Stimulated activated CD8-positive, alpha-beta memory T cell treated with anti-CD3 and anti-CD28 coated beads, Interleukin-12 subunit alpha, Interleukin-12 subunit beta, amount 100 ng/mL, for 4 hours (primary cell): ENCODE measurements at places on chromosomes 6 and 20.

- no peak for DNase-seq
Measured at GRCh38 chr20:62668441-62669027, 26.2 kb downstream of the SLCO4A1 start.

DNA sequence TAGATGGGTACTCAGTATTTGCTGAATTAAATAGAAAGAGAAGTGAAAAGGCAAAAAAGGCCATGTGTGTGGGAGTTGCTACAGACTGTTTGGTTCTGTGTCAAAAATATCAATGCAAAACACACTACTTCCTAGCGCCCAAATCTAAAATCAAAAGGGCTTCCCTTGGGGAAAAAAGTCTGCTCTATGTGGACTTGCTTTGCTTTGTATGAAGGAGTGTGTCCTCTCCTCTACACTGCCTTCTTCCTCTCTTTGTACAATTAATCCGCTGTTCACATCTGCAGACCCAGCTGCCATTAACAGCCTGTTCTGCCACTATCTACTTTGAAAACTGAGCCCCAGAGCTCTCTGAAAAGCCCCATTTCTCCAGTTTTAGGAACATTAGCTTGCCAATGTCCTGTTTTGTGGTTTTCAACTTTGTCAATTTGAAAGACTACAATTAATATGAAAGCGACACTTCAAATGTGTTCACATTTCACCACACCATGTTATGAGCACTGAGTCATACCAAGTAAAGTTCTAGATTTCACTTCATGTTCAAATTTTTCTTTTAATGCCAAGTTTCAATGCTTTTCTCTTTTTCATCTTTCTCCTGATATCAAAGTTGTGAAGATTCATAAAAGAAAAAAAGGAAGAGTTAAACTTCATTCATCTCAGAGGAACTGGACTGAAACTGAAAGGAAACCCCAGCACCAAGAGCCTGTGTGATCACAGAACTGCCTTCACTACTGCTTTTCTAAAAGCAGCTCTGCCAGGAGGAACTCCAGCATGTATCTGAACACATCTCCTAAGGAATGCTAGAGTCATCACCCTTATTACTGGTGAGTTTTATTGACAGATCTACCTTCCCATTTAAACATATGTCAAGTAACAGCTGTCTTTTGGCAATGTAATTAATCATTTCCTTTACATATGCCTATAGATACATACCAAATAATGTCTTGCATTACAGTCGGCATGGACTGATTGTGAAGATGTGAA is 102.6 kb downstream of the KIF13A start:
- no peak for DNase-seq

- DNase-seq: no peak
Measured at GRCh38 chr6:34615574-34616226, 59.6 kb upstream of the SPDEF start.

GRCh38 chr20:36544134-36545018 is 3.1 kb downstream of the MYL9 start:
- DNase-seq: no peak

- DNase-seq: no peak
Measured at GRCh38 chr6:130557481-130558112, 191.8 kb downstream of the TMEM200A start.
